ENCODE measurements at places on chromosomes 6 and 20.
A peak's percentile ranks its signal among the peaks of the same experiment; 100 is the strongest.

- no peak for DNase-seq
Observed at GRCh38 chr6:56055081-56055704, 179.8 kb upstream of the BMP5 start.

GRCh38 chr6:56729719-56730118, 87.0 kb upstream of the DST start:
- DNase-seq: no peak

DNA sequence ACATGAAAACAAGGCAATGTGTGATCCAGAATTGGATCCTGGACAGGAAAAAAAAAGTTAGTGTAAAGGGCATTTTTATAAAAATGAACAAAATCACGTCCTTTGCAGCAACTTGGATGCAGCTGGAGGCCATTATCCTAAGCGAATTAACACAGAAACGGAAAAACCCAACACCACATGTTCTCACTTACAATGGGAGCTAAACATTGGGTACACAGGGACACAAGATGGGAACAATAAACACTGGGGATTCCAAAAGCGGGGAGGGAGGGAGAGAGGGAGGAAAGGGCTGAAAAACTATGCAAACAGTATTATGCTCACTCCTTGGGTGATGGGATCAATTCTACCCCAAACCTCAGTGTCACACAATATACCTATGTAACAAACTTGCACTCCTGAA, 91.4 kb upstream of the BTBD3 start:
- no peak for DNase-seq

GRCh38 chr6:43667245-43668150, 20.1 kb downstream of the MRPS18A start:
- peak; percentile 84 for DNase-seq

DNA sequence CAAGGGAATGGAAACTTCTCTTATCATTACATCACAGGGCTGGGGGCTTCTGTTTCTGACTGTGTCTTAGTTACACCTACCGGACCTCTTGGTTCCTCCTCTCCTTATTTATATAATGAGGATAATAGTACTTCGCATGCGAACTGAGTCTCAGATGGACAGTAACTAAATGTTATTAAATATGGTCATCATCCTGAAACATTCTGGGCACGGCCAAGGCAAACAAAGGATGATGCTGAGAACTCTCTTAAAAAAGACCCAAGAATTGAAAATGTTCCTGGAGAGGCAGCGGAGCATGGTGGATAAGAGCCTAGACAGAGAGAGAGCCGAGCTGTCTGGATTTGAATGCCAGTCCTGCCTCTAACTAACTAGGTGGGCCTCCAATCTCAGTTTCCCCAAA, 119.8 kb upstream of the SASH1 start:
- no peak for DNase-seq

DNA sequence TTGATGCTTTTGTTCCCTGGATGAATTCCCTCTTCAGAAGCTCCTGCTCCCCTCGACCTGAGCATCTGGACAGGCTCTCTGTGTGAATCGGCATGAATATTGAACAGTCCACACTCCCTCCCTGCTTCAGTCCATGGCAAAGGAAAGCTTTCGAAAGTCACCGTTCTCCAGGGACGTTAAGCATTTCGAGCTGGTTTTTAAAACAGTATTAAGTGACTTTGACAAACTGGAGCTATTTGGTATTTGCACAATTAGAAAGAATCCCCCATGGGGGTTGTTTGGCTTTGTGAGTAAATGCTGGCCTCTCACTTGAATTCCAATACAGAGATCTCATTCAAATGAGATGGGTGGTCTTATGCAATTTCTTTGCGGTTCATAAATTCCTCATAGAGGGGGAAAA, 85.3 kb upstream of the TIAM2 start:
- no peak for DNase-seq

- peak; percentile 45 for DNase-seq
Observed at GRCh38 chr6:113909224-113909856, 52.2 kb downstream of the MARCKS start.

- DNase-seq: peak; percentile 90
Observed at GRCh38 chr20:62642051-62642665, at the start of gene SLCO4A1. Gene SLCO4A1 (plus strand): TSS chr20:62642503. CDS start chr20:62656455, 13,952 bp downstream.

DNA sequence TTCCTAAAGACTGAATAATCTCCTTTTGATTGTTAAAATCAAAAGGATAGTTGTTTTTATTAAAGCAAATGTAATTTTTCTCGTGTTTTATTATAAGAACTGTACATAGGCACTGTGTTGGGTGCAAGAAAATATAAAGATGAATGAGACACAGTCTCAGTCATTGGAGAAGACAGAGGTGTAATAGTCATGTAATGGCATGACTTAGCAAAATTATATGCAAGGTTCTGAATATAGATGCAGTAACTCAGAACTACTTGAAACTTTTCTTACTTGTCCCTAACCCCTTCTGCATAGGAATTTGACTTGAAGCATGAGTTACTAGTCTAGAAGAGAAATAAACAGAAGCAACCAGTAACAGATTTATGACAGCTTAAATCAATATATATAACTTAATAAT, 14.9 kb downstream of the WTAP start:
- no peak for DNase-seq

DNA sequence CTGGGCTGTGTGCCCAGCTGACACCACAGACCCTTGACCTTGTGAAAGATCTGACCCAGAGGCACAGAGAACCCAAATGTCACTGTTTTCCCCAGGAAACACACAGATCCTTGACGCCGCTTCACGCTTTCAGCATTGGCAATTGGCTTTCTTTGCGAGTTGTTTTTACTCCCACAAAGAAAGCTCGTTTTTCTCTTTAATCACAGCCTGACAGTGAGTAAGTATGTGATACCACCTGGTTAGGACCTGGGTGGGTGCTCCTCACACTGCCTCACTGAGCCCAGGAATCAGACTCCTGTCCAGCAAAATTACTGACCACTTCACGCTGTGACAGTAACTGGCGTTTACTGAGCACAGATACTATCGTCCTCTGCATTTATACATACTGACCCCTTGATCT, 13.0 kb downstream of the RPL10A start:
- DNase-seq: no peak

DNA sequence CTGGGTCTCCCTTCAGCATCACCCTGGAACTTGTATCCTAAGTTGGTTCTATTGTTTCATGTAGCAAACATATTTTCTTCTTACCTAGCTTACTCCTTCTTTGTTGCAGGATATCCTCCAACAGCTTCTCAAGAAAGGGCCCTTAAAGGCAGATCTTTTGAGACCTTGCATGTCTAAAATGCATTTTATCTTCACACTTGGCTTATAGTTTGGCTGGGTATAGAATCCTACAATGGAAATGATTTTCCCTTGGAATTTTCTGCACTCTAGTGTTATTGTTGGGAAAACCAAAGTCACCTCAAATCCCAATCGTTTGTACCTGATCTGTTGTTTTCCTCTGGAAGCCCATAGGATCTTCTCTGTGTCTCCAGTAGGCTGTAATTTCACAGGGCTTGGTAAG, 12.1 kb upstream of the TGM6 start:
- DNase-seq: no peak

DNA sequence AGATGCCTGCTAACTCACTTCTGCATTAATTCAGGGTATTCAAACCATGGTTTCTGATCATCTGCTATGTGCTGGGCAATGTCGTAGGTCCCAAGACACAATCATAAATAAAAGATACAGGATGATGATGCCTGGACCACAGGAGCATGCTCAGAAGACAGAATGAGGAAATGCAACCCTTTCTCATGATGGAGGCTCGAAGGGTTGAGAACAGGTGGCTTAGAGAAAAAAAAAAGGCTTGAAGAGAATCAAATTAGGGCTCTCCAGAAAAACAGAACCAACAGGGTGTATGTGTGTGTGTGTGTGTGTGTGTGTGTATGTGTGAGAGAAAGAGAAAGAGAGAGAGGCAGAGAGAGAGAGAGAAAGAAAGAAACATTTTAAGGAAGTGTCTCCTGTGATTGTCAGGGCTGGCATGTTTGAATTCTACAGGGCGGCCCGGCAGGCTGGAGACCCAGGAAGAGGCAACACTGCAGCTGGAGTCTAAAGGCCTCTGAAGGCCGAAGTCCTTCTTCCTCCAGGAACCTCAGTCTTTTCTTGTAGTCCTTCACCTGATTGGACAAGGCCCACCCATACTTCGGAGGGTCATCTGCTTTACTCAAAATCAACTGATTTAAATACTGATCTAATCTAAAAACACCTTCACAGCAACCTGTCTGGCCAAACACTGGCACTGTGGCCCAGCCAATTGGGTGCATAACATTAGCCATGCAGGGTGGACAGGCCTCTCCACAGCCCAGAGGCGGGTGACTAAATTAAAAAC, 143.8 kb downstream of the ERMARD start:
- no peak for DNase-seq

- no peak for DNase-seq
Observed at GRCh38 chr6:31113861-31114540, 599 bp upstream of the PSORS1C1 start.

DNA sequence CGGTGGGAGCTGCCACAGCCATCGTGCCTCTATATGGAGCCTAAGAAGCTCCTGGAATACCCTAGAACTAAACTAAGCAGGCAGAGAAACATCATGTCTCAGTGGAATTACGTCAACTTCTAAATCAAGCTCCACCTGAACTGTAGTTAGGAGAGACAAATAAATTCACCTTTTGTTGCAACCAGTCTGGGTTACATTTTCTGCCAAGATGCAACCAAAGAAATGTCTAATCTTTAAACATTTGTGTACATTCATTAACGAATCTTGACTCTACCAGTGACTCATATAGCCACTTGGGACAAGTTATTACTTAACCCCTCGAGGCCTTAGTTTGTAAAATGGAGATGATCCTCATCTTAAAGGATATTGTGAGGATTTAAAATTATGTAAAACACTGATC, 8.9 kb downstream of the PTPRK start:
- DNase-seq: no peak

- DNase-seq: no peak
Observed at GRCh38 chr6:15246666-15247499, 1.0 kb downstream of the JARID2 start.

Data from germinal center (tissue), 1 donor.